ENCODE measurements at places on chromosomes 1 and 21.
A peak's percentile ranks its signal among the peaks of the same experiment; 100 is the strongest.

- DNase-seq = peak; percentile 66
These were observed 10.7 kb upstream of the ELF3 start for GRCh38 chr1:201999625-202000238.

GRCh38 chr21:42219606-42220137, 732 bp downstream of the ABCG1 start:
- DNase-seq = peak; percentile 44

- peak; percentile 69 for DNase-seq
These were observed 48.5 kb upstream of the ACOT11 start for GRCh38 chr1:54499360-54500106.

- DNase-seq = no peak
These were observed 63.6 kb downstream of the DMAP1 start for GRCh38 chr1:44276901-44277300.

DNA sequence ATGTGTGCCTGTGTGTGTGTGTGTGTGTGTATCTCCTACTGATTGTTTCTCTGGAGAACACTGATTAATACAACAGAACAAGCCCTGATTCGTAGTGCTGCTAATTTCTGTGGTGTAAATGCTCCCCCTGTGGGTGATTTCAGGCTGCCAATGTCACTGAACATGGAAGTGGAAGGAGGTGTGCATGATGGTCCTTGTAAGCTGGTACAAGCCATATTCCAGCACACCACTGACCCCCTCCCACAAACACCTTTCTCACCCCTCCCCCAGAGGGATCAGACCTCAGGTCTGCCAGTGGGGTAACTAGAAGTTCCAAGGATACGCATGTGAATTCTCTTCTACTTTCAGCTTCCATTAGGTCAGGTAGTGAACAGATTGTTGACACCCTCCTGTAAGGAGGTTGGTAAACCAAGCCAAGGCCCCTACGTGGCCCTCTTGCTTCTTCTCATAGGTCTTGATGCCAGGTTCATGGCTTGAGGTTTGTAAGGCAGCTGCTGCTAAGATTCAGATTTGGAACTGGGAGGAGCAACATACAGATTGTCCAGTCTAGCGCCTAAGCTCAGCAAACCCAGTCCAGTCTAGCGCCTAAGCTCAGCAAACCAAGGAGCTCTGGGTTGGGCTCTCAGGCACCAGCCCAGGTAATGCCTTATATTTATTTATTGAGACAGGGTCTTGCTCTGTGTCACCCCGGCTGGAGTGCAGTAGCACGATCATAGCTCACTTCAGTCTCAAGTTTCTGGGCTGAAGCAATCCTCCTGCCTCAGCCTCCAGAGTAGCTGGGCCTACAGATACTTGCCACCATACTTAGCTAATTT, 38.7 kb downstream of the DHCR24 start:
- DNase-seq = no peak

GRCh38 chr21:29196670-29197191, 66.3 kb downstream of the MAP3K7CL start:
- DNase-seq = no peak

DNA sequence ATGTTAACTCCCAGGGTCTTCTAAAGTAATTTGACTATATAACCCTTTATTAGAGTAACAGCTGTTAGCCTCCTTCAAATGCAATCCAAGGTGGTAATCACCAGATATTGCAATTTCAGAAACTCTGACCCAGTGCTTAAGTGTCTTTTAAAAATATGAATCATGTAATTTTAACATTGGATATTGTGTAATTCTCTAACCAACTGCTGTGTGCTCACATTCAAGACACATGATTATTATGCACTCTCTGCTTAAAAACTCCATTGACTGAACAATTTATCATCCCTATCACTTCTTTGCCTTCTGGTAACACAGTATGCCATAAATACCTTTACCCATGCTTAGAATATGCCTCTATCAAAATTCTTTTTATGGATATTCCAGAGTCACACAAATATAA, 537.4 kb upstream of the RGS18 start:
- DNase-seq = no peak

DNA sequence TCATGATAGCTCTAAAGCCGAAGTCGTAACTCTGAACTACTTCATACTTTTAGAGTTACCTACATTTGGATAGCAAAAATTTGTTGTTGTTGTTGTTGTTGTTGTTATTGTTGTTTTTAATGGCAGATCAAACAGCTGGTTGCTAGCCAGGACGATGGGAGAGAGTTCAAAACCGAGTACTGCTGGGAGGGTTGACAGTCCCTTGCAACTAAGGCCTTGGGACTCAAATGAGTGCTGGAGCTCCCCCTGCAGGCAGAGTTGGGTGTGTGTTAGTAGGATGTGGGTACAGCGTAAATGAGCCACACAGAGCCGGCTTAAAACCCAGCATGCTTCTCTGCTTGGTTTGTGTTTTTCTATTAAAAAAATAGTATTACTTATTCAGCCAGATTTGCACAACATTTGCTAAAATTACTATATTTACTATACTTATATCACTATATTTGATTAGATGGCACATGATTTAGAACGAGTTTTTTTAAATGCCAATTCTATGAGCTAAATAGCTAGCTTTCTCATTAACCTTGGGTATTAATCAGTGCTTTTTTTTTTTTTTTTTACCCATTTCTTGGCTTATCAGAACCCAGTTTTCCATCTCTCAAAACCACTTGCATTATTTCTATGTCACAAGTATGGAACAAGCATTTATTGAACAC, 129.2 kb upstream of the SYT6 start:
- DNase-seq = peak; percentile 94

DNA sequence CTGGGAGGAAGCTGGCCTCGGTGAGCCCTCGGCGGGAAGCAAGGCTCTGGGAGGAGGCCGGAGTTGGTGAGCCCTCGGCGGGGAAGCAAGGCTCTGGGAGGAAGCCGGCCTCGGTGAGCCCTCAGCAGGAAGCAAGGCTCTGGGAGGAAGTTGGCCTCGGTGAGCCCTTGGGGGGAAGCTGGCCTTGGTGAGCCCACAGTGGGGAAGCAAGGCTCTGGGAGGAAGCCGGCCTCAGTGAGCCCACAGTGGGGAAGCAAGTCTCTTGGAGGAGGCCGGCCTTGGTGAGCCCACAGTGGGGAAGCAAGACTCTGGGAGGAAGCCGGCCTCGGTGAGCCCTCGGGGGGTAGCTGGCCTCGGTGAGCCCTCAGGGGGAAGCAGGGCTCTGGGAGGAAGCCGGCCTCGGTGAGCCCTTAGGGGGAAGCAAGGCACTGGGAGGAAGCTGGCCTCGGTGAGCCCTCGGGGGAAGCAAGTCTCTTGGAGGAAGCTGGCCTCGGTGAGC, 36.0 kb downstream of the KRTAP10-1 start:
- DNase-seq = peak; percentile 47

DNA sequence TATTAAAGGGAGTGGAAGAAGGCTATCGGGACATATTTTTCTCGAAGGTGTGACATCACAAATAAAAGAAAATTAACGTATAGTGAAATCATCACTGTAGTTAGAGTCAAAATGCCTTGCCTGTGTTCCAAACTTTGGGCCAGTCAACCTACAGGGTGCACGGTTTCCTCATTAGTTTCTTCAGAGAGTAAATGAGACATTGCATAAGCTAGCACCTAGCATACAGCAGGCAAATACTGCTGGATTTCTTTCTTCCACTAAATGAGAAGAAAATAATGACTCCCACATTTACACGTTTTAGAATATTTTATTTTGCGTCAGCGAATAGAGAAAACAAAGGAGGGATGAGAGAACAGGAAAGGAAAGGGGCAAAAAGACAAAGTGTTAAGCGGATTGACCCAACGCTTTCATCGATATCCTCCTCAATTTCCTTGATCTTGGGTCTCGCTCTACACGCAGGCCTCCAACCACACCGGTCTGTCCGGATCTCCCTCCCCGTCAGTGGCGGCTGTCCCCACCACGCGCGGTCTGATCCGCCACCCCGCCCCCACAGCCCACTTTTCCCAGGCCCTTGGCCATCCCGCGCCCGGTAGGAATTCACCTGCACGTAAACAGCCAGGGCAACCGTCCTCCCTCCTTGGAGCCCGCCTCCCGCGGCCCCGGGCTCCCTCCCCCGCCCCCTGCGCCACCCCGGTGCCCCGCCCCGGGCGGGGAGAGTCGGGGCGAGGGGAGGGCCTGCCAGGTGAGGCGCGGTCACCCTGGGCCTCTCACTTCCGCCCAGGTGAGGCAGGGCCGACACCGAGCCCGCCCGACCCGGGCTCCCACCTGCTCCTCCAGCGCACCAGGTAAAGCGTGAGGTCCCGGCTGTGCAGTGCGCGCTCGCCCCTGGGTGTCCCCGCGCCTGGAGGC, at the start of gene PATJ:
Gene PATJ, plus strand, starts transcription at position 770 of the 909 bp plus-strand sequence. CDS start 20,413 bp downstream, outside the sequence.
- DNase-seq = peak; percentile 19

GRCh38 chr1:216580538-216581057, 142.6 kb downstream of the ESRRG start:
- no peak for DNase-seq

GRCh38 chr1:105724286-105724685, 1332.2 kb upstream of the PRMT6 start:
- no peak for DNase-seq

DNA sequence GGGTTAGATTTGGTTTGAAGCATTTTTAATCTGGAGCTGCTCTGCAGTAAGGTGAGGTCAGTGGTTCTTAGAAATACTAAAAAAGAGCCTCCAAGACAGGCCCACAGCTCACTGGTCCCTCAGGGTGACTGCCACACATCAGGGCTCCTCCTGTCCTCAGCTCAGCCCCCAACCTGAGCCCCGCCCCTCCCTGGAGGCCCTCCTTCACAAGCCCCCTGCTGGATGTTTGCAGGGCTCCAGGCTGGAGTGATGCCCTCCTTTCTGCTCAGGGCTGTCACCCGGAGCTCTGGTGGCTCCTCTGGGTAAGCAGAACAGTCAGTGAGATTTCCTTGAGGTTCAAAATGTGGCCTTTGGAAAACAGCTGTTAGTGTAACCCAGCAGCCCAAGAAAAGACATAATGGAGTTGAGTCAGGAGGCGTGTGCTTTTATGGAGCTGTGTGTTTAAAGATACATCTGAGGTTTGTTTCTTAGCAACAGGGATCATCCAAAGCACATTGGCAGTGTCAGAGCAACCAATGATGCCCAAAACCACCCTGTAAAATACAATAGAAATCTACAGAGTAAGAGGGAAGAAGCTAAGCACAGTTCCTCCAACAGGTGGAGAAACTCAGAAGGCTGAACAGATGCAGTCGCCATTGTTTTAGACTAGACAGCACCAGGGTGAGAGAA, 21.4 kb downstream of the STUM start:
- no peak for DNase-seq

GRCh38 chr1:13807209-13807608, 107.2 kb downstream of the PRDM2 start:
- DNase-seq = no peak

DNA sequence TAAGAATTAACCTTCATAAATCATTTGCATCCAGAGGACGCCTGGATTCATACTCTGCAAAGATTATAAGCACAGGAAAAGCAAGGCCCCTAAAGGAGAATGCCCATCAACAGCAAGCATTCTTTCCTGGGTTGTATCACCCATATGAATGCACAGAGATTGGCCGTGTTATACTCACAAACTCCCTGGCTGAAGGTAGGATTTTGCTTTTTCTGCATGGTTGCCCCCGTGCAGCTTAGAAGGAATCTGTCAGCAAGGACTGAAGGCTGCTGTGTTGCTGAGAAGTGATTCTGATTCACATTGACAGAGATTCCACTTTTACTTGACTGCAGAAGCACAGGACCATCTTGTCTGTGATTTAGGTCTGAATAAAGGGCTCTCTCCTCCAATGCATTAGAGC, 283.0 kb downstream of the LRRIQ3 start:
- DNase-seq = no peak

GRCh38 chr1:118136187-118136941, 48.7 kb downstream of the SPAG17 start:
- peak; percentile 70 for DNase-seq

GRCh38 chr1:36115200-36115669, 9.8 kb downstream of the COL8A2 start:
- DNase-seq = no peak

DNA sequence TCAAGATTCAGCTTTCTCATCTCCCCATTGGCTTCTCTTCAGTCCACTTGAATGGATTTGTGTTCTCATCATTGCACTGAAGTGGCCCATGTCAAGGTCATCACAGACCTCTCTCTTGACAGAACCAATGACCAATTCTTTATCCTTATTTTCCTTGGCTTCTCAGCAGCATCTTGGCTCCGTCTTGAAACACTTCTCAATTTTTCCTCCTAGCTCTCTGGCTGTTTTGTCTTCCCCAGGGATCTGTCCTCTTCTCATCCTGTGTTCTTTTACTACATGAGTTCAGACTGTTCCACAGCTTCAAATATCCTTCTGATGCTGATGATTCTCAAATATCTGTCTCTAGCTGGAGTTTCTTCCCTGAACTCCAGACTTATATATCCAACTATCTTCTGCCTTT, 78.6 kb downstream of the COLGALT2 start:
- no peak for DNase-seq

- peak; percentile 40 for DNase-seq
These were observed 550 bp downstream of the TRIM33 start for GRCh38 chr1:114510274-114511031.

GRCh38 chr1:218674280-218674773, 329.2 kb downstream of the TGFB2 start:
- DNase-seq = peak; percentile 63

DNA sequence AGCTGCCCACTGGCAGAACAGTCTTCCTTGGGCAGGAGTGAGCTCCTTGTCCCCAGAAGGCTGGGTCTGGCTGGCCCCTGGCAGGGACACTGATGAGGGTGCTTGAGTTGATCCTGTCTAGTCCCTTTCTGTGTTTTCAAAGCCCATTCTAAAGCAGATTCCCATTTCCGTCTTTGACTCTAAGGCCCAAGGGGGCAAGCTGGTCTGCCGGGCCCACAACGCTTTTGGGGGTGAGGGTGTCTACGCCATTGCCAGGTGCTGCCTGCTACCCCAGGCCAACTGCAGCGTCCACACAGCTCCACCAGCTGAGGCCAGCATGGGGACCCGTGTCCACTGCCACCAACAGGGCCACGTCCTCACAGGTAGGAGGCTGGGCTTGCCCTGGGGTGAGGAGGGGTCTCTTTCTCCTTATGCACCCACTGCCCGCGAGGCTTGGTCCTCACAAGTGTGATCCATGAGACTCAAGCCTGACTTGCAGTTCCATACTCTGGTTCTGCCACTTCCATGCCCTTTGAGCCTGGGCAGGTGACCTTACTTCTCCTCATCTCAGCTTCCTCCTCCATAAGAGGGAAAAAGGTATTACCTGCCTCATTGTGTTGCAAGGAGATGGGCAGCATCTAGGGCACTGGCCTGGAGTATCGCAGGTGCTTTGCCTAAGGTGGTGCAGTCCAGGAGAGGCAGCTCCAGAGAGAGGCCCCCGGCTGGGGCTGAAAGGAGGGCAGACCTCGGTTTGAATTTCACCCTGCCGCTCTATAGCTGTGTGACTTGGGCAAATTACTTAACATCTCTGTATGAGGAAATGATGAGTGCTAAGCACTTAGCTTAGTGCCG, 20.2 kb downstream of the PCSK9 start:
- DNase-seq = no peak

GRCh38 chr1:184747089-184747955, 7.3 kb downstream of the EDEM3 start:
- DNase-seq = no peak

DNA sequence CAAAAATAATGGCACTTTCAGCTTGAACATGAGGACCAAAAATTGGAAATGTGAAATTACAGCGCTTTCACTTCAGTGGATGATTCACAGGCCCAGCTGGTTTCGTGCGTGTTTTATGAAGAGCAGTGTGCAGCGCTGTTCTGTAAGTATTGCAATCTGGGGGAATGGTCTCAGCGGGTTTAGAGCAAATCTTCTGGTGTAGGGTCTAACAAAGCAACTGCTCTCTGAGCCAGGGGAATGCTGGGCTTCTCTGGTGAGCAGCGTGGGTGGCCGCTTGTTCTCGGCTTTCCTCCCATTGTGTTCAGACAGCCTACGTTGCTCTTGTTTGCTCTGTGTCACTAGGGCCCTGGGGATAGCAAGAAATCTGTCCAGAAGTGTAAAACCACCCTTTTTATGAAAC, 42.4 kb upstream of the GADD45A start:
- no peak for DNase-seq

GRCh38 chr1:150515328-150516049, at the start of gene FALEC:
FALEC (plus strand) TSS chr1:150515752.
- DNase-seq = peak; percentile 98

Data from suppressor macrophage (primary cell).